ENCODE measurements at places on chromosomes 11 and 22.

DNA sequence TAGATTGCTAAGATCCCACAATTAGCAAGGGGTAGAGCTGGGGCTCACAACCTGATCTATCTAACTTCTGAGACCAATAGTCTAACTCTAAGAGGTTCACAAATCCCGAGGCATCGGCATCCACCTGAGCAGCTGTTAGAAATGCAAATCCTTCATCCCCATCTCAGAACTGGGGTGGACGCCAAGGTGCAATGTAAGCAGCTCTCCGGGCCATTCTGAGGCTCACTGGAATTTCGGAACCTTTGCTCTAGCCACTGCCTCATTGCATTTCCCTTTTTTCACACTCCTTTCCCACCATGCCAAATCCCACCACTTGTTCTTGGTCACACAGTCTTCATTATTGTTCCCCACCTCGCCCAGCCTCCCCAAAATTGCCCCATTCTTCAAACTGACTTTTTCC lies 29.8 kb downstream of the MAML2 start:
- DNase-seq: no peak

- no peak for DNase-seq
These were observed 385.7 kb downstream of the SOX6 start for GRCh38 chr11:15970506-15971214.

- no peak for DNase-seq
These were observed 34.7 kb downstream of the DDIAS start for GRCh38 chr11:82936261-82936660.

- no peak for DNase-seq
These were observed 161.6 kb downstream of the NAV2 start for GRCh38 chr11:19874266-19874665.

GRCh38 chr11:9274499-9275258 lies 9.5 kb upstream of the DENND5A start:
- DNase-seq: no peak

- DNase-seq: no peak
These were observed 2.8 kb downstream of the FLRT1 start for GRCh38 chr11:64038500-64038899.

DNA sequence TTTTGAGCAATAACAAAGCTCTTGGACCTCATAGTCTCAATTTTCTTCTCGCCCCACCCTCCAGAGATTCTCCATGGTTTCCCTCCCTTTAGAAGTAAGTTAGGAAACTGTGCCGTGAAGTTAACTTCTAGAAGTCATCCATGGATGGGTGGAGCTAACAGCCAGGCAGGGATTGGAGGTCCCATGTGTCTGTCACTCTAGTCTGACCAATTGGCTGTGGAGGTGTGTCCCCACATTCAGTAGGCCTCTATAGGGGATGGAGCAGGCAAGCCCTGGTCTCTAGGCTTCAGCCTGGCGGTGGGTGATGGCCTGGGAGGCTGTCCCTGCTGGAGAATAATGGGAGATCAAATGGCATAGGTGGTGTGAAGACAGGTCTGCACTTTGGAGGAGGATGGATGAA lies 50.7 kb downstream of the TP53I11 start:
- DNase-seq: peak; percentile 63

DNA sequence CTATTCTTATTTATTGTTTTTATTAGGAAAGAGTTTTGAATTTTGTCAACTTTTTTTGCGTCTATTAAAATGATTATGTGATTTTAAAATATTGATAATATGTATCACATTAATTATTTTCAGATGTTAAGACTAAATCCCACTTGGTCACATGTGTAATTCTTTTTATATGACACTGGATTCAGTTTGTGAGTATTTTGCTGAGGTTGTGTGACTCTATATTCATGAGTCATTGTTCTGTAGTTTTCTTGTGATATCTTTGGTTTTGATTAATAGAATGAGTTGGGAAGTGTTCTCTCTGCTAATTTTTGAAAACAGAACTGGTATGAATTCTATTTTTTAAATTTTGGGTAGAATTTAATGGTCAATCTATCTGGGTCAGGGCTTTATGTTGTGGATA lies 317.9 kb downstream of the ETS1 start:
- DNase-seq: no peak

DNA sequence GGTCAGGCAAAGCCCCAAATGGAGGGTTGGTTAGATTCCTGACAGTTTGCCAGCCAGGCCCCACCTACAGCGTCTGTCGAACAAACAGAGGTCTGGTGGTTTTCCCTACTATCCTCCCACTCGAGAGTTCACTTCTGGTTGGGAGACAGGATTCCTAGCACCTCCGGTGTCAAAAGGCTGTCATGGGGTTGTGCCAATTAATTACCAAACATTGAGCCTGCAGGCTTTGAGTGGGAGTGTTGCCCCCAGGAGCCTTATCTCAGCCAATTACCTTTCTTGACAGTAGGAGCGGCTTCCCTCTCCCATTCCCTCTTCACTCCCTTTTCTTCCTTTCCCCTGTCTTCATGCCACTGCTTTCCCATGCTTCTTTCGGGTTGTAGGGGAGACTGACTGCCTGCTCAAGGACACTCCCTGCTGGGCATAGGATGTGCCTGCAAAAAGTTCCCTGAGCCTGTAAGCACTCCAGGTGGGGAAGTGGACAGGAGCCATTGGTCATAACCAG lies 4.7 kb upstream of the TTC36 start:
- DNase-seq: peak; percentile 52

DNA sequence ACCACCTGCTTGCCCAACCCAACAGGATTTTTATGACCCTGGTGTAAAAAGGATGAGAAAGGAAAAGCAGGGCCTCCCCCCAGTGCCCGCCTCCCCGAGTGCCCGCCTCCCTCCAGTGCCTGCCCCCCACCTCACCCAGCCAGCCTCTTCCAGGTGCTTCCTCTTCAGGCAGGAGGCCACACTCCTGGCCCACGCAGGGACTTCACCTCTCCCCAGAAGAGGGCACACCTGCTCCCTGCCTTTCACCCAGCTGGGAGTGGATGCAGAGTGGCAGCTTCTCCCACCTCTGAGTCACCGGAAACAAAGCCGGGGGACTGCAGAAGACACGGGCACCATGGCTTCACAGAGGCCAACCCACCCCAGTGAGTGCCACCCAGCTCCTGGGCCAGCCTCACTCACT lies 16.1 kb downstream of the CPT1A start:
- DNase-seq: no peak

DNA sequence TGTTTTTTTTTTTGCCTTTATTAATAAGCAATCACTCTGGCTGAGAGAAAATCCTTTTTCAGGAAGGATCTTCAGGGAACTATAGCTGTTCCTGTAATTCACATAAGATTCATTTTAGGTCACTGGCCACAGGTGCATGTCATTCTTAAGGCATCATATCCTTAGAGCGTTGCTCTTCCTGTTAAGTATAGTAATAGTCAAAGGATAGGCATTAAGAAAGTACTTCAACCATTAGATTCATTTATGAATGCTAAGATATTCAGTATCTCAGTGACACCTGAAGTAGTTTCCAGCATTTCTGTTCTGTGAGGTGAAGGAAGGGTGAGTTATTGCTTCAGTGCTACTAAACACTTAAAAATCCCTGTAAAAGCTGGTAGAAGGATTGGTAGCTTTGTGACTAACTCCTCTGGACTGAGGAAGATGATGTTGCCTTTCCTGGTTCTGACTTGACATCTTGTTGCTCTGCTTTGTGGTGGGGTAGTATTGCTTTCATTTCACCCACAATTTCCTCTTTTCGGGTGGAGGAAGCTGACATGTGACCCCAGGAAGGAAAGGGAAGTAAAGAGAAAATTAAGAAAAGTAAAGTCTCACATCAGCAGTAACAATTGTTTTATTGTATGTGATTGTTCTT lies 34.7 kb downstream of the RNF169 start:
- no peak for DNase-seq

GRCh38 chr11:62458212-62459002 lies 39.6 kb downstream of the SCGB1A1 start:
- DNase-seq: no peak

GRCh38 chr22:19766511-19767426 lies 6.2 kb downstream of the TBX1 start:
- peak; percentile 78 for DNase-seq

DNA sequence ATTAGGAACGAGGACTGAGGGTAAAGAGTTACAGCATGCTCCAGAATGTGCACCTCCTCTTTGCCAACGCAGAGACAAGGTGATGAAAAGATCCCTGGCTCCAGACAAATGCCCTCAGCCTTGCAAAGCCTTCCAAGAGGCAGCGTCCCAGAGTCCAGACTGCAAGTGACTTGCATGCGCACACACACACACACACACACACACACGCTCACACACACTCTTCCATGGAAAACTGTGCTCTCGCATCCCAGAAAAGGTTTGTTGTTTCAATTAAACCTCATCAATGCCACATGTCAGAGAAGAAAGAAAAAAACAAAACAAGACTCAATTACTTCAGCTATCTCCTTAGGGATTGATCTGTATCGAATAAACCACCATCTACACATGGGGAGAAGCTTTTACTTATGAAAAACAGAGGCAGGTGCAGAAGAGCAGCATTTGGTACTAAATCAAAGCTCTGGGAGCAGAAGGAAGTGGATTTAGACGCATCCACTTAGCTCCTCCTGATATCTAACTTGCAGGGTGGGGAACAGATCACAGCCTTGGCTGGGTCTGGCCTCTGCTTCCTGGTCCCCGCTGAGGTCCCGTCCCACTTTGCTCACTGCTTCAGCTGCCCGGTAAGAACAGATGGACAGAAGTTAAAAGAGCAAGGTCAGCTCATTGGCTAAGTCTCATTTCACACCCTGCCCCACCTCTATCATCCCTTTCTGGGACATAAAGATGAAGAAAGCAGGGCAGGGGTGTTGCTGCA lies 249.8 kb upstream of the BLID start:
- DNase-seq: peak; percentile 34

DNA sequence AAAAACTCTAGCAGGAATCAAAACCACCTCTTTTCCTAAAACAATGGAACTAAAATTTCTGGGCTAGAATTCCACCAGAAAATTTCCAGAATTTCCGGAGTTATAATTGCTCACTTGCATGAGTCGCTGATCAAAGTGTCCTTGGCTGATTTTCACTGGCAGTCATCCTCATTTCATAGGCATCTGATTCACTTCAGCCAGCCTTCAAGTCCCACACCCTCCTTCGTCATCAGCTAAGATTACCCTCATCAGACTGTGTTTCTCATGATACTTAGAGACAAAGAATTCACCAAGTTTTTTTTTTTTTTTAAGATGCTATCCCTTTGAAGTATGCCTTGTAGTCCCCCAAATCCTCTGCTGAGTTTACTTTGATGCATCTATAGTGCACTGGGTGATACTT lies 71.5 kb upstream of the RAB38 start:
- DNase-seq: no peak

DNA sequence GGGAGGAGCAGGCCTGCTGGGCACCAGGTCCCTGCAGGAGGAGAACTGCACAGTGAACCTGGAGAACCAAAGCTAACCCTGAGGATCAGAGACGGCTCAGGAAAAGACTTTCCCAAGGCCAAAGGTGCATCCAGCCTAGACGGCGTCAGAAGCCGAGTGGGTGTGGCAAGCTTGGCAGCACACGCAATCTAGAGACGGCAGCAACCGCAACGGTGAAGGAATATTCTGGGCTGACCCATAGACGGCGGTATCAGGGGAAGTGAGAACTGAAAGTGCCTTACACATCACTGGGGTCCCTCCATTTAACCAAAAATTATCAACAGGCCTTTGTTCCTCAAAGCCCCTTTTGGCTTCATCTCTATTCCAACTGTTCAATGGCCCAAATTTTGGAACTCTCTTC lies 26.2 kb downstream of the SPATA19 start:
- no peak for DNase-seq

GRCh38 chr22:26981541-26981940 lies 324.2 kb downstream of the MIAT start:
- DNase-seq: peak; percentile 15
